Fibroblast of mammary gland (primary cell): ENCODE measurements at places on chromosomes 5 and 9.

DNA sequence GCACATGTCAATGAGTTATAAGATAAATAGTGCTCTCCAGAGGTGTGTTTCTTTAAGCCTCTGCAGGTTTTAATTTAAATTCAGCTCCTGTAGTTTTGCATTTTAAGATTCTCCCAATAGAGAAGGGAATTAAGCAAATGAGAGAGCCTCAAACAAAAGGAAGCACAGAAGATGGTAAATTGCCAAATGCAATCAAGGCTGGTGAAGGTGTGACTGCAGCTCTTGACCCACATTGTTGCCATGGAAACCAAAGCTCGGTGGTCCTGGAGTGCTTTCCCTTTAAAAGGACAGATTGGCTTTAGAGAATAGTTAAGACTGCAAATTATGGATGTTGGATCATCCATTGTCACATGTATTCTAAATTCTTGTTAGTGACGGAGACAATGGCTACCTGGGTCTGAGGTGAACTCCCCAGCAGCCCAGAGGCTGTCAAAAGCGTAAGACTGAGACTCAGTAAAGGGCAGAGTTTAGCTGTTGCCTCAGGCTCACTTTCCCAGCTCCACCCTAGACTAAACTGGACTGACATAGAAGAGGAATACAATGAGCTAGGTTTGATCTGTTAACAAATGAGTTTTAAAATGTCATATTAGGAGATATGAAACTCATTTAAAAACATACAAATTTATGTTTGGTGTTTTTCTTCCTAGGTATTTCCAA, 12.3 kb downstream of the GAPT start:
- no peak for DNase-seq

- DNase-seq = no peak
Observed at GRCh38 chr5:17964067-17964466, 329.8 kb downstream of the TAF11L14 start.

DNA sequence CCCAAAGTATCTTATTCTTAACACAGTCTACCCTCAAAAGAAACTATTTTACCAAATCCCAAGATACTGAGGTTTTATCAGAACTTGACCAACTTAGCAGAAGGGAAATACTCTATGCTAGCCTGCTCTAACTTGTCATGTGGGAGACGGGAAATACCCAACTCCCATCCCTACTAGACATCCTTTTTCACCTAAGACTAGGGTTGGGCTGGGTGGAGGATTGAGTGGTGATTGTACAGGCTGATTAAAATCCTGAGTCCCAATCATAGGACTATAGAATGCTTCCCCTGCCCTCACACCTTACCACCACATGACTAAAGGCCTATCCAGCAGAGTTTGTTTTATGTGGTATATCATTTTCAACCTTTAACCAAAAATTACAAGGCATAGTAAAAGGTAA, 786.5 kb downstream of the TAF11L14 start:
- no peak for DNase-seq

GRCh38 chr5:165333623-165334022, 1828.2 kb downstream of the MAT2B start:
- DNase-seq = no peak

DNA sequence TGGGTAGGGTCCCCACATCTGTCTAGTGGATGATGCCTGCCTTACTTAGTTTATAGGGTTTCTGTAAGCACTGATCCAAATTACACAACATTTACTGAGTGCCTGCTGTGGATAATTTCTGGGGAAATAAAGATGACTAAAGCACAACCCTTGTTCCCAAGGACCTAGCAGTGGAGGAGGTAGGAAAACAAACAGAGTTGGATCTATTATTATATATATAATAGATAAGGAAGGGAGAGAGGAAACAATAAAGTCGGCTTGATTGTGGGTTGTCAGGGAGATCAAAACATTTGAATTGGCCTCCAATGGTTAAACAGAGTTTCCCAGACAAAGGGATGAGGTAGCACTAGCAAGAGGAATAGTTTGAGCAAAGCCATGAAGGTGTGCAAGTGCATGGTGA, 14.0 kb downstream of the IL33 start:
- peak; percentile 21 for DNase-seq

- DNase-seq = peak; percentile 84
Observed at GRCh38 chr9:78035383-78035993, 3.9 kb upstream of the GNAQ start.

GRCh38 chr5:155313518-155313917, 300.0 kb downstream of the KIF4B start:
- no peak for DNase-seq

DNA sequence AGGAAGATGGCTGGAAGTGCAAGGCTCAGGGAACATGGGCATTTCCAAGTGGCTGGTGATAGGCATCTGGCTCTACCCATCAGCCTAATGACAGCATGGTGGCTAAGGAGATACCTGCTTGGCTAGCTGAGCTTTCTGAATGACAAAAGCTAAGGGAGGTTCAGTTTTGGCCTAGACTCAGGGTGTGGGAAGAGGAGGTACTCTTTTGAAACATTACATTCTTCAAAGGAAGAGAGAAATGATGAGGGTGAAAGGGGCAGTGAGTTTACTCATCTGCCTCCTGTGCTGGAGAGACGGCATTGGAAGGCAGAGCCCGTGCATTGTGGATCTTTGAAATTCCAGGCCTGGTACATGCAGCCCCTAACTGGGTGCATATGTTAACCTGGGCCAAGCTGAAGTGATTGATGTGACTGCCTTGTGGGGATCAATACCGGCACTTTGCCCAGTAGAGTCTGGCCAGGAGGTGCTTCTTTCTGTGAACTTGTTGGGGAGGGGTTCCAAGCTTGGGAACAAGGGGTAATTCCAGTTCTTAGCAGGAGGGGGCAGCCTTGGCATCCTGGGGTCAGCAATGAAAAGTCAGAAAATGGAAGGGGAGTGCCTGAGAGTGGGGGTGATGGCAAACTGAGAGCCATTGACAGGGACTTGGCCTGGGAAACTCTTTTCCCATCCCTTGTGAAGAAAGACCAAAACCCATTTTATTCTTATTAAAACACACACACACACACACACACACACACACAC, 108.6 kb downstream of the ACER2 start:
- no peak for DNase-seq

DNA sequence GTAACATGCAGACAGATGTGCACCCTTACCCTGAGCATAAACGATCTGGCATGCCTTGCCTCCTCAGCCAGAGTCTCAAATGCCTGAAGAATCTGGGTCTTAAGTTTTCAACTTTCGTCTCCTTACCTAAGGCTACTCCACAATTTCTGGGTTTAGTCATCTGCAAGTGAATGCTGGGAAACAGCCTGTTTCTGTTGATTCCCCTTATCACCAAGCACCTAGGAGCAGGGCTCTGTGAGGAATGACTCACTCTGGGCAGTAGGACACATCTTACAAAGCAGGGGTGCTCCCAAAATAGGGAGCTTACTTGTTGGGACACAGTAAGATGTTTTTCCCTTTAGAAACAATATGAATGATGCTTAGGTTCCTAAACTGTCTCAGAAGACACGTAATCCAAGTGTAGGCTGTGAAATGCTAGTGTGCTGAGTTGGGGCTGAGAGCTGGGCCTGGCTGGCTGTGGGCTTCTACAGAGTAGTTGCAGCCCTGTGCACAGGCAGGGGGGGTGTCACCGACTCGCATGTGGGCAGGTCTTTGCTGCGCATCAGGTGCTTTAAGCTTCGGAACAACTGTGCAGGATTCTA, 58.0 kb downstream of the DAP start:
- DNase-seq = peak; percentile 54

- DNase-seq = no peak
Observed at GRCh38 chr5:154430466-154430865, 15.3 kb upstream of the SAP30L start.

DNA sequence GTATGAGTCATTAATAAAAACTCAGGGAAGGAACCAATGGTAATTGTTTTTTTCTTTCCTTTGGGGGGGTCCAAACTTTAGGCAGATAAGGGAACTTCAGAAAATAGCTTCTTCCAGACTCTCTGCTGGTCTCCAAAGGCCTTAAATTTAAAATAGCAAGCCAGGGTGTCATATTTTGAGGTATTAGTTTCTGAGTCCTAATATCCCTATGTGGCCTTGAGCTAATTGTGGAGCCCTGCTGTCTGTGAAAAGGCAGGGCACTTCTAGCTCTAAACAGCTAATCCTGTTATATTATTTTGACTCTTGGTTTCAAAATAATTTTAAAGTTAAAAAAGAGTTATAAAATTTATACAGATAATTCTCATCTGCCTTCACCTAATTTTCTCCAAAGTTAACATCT, 195.7 kb upstream of the PPP1R2B start:
- DNase-seq = no peak

DNA sequence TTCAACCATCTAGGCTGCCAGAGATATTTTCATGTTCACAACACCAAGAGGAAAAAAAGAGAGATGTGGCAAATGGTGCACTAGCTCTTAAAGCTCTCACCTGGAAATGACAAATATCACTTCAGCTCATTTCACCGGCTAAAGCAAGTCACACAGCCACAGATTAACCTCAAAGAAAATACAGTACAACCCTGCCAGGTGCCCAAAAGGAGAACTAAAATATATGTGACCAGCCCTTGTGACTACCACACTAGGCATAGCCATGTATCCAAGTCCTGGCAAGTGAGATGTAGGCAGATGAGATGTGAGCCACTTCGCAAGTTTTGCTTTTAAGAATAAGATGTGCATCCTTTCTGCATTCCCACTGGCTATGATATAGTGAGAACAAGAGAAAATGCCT, 41.4 kb downstream of the AGTPBP1 start:
- DNase-seq = no peak

DNA sequence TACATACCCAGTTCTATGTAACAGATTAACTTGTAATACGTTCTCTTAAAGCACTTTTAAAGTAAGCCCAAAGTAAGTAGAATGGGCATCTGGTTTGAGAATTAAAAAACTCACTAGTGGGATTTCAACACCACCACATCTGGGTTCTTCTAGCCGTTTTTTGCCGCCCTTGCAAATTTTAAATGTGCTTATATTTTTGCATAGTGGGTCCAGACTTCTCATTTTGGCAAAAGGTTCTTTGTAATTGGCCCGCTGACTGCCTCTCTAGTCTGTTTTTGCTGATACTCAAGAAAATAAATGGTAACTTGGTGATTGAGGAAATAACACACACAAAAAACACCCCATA, 582 bp upstream of the FBXO4 start:
- DNase-seq = no peak

DNA sequence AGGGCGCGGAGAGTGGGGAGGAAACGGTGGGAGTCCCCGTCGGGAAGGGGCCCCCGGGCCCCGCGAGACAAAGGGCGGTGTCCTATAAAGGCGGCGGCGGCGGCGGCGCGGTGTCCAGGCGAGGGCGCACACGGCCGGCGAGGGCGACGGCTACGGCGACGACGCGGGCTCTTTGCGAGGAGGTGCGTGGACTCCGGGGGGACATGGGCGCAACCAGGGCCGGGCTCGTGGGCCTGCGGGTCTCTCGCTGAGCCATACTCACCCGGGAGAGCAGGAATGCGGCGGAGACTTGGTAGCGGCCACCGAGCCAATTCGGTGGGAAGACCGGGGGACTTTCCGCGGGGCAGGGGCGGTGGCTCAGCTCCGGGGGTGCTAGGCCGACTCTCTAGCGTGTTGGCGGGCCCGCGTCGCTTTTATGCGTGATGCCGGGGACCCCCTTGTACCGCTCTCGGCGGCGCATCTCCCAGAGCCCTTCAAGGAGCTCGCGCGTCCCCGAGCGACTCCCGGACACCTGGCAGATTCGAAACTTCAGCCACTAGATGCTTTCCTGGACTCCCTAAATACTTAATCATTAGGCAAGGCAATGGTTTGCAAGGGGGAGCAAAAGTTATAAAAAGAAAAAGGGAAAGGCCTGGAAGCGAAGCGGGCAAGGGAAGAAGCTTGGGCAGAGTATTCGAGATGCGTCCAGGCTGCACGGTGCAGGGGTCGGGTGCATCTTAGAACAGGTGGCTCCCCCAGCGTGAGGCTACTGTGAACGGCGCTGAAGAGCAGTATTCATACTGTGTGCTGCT, 5.9 kb upstream of the TAL2 start:
- DNase-seq = no peak

DNA sequence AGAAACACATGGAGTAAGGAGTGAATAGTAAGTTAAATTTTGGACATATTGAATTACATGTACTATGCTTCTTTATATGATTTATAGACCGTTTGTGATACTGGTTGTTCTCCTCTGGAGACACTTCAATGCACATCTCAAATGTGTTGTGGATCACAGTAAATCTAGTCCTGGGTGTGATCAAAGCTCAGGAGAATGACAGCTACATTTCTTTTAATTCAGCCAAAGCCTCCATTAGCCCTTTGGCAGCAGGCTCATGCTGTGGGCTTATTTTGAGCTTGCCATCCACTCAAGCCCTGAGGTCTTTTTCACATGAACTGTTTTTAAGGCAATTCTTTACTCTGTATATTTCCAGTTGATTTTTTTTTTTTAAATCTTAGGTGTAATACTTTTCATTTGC, 34.6 kb upstream of the ACTBL2 start:
- no peak for DNase-seq
